ENCODE measurements at places on chromosomes 1 and 21.

DNA sequence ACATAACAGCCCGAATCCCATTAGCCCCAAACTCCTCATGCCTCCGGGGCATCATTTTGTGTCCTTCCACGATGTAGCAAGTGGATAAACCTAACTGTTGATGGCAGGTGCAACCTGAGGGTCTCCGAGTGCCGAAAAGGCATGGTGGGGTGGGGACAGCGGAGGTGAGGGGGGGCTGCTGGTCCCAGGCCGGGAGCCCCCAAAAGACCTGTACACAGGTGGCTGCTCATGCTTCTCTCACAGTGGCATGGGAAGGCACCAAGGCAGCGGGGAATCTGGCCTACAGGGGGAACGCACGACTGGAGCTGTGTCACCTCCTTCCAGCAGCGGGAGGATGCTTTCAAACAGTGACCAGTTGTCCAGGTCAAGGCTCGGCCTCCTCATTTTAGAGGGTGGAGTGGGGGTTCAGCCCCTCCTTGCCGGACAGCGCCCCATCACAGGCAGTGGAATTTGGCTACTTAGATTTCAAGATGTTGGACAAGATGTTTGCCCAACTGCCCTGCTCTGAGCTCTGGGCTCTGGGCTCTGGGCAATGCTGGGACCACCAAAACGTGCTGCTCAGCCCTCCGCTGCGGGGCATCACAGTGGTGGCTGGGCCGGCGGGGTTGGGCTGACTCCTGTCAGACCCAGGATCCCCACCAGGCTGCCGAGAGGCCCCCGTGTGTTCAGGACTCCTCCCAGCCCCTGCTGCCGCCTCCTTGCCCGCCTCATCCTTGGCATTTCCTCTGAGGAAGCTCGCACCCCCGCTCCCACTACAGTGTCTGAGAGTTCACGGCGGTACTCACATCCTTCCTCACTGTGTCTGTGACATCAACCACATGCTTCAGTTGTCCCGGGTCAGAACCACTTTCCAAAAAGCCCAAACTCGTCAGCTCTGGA lies 7.6 kb downstream of the DNMT3L start:
- DNase-seq: no peak

- DNase-seq: peak; percentile 45
Measured at GRCh38 chr1:59193443-59194093, 103.3 kb upstream of the FGGY start.

GRCh38 chr21:45974073-45975019 lies 7.2 kb upstream of the COL6A1 start:
- DNase-seq: peak; percentile 26

- DNase-seq: no peak
Measured at GRCh38 chr1:192167011-192167410, 8.7 kb downstream of the RGS18 start.

DNA sequence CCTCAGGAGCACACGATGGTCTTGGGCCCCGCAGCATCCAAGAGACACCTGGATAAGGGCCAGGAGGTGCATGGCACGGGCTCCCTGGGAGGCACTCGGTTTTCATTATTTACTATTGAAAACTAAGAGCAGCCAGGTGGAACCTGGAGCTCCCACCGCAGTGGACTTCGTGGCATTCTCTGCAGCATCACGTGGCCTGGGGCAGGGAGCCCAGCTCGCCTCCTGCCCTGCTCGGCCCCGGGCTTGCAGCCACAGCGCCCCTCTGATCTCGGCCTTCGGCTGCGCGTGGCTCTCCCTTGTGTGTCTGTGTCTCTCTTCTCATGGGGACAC lies 121.6 kb downstream of the SIK1 start:
- DNase-seq: no peak

DNA sequence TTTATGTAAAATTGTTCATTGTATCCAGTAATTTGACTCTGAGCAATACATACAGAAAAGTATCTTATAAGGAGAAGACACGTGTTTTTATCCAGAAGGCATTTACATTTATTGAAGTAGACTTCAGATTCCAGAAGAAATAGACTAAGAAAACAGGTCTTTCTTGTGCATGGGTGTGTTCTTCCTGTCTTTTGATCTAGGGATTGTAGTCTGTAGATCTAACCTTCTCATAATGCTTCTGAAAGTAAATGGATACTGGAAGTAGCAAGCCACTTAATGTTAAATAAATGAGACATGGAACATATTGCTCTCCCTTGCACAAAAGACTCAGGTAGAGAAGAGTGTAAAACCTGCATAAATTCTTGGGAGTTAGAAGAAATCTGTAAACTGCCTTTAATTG lies 853.2 kb upstream of the B3GALT2 start:
- DNase-seq: no peak

GRCh38 chr1:63859480-63860275 lies 85.9 kb downstream of the ROR1 start:
- DNase-seq: no peak

DNA sequence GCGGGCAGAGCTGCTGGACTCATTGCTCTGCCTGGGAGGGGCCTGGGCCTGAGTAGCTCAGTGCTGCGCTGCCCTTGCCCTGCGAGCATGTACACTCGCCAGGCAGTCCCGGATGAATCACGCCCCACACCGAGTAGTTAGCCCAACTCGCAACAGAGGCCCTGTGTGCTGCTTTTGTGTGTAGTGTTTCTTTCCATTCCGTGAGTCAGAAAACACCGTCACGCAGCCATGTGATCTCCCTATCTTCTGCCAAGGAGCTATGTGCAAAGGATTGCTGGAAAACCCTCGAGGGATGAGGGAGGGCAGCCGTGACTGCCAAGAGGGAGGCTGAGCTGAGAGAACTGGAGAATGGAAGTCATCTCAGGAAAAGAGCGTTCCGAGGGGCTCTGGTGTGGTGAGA lies 37.3 kb downstream of the NENF start:
- DNase-seq: no peak

DNA sequence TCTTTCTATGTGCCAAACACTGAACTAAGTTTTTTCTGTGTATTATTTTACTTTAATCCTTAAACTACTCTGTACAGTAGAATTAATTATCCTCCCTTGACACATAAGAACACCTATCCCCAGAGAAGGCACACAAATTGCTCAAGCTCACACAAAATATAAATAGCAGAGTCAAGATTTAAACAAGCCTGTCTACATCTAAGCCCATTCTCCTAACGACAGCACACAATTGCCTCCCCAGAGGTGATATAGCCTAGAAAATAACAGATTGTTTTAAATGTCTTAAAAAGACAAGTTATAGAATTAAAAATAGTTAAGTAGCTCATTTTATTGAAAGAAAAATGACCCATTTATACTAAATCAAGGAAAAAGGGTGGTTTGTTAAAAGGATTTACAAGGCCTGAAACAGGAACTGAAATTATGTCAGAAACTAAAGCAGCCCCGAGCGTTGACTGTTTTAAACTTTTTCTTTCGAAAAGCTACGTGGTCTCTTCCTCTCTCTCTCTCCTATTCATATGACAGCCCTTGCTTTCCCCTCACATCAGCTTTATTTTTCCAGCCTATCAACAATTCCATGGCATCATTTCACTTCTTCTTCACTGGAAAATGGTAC lies 30.5 kb downstream of the TNFSF18 start:
- DNase-seq: no peak

DNA sequence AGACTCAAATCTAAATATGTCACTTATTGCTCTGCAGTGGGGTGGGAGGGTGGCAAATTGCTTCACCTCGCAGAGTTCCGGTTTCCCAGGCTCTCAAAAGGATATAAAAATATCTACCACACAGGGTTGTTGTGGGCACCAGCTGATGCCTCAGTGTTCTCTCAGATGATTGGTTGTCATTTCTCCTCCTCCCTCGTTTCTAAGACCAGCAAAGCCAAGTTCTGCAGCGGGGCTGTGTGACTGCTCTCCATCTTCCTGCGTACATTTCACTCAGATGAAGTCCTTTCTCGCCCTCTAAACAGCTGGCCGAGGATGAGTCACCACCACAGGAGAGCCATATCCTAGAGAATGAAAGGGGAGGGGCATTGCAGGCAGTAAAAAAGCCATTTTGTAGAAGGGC lies 35.0 kb upstream of the VWA5B1 start:
- peak; percentile 88 for DNase-seq

- no peak for DNase-seq
Measured at GRCh38 chr21:21631961-21632360, 633.8 kb downstream of the NCAM2 start.

DNA sequence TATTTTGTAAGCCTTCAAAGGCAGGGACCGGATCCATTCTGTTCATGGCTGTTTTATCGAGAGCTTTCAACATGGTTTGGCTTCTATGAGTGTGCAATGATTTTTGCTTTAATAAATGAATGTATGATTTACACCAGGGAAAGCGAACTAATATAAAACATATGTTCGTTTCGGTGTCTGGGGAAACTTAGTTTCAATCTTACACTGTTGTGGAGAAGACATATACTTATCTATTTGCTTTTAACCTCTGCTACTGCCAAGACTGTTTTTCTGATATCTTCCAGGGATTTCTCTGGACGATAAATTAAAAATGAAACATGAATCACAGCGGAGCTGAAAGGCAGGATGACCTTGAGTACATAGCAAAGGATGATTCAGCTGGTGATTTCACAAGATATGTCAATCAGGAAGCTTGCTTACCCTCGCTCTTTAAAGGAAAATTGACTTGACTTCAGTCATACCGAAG lies 14.7 kb upstream of the CYYR1 start:
- DNase-seq: peak; percentile 28

DNA sequence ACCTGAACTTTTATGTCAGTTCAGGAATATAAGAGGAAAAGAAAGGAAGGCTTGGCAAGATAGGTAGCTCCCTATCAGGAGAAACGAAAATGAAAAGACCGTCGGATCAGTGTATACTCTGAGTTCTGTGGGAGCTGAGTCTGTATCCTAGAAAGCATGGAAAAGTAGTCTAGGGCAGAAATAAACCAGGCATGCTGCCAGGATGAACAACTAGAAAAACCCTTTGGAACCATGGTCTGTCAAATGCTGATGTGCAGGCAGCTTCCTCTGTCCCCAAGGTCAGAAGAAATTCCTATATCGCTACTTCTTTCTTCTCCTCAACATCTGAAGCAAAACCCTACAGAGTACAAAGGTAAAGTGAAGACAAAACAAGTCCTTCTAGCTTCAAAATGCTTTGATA lies 268.8 kb downstream of the ST6GALNAC3 start:
- DNase-seq: no peak

DNA sequence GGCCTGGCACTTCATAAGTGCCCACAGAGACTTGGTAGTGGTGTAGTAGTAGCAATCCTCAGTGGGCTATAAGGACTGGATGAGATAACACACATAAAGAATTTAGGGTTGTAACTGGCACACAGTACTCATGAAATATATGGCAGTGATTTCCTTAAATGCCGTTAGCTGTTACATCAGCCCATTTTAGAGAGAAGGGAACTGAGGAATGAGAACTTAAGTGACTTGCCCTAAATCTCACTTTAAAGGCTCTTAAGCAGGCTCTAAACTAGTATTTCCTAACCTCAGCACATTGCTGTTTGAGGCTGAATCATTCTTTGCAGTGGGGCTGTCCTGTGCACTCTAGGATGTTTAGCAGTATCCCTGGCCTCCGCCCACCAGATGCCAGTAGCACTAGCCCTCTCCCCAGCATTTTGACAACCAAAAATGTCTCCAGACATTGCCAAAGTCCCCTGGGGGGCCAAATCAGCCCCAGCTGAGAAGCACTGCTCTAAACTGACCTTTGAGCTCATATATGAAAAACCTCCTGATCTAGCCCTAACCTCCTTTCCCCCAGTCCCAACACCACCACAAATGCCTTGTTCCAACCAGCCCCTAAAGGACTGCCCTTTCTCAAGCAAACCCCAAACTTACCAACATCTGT lies 11.6 kb downstream of the CAMK2N1 start:
- no peak for DNase-seq

DNA sequence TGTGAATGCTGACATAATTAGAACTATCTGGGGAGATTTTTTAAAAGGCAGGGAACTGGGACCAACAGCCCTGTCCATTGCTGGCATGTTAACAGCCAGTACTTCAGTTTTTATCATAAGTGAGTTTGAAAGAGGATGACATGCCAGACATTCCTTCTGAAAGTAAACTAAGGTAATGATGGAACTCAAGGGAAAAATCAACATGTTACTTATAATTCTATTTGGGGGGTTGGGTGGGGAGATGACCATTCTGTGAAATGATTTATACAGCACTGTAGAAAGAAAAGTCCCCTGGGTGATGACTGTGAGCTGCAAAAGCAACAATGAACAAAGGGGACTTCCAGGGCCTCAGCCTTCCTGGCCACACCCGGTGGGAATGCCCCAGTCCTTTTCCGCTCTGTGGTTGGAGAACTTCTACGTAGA lies 5.4 kb upstream of the LAMC2 start:
- DNase-seq: no peak

DNA sequence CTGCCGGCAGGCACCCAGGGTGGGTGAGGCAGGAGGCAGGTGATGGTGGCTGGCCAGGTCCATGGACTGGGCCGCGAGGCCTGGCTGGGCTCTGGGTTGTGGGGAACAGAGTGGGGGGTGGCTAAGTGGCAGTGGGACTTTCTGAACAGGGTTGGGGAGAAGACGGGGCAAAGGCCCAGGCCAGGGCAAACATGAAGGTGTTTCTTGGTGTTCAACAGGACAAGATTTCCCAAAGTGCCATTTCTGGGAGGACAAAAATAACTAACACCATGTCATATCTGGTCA lies 26.8 kb downstream of the STUM start:
- no peak for DNase-seq

DNA sequence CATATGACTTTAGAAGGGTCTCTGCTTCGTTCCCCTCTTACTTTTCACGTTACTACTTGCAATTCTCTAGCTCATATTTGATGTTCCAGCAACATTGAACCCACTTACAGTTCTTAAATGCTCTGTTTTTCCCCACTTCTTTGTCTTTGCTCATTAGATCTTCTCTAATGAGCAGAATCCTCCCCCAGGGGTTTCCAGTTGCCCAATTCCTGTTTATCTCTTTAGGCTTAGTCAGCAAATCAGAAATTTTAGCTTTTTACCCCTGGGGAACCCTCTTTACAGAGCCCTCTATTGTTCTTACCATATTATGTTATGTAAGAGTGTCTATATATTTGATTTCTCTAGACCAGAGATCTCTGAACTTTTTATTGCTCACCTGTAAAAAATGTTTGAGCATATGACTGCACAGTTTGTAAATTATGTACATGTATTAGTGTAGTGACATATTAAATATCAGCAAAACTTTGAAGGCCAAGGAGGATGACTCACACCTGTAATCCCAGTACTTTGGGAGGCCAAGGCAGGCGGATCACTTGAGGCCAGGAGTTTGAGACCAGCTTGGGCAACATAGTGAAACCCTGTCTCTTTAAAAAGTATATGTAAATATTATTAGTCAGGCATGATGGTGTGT lies 71.4 kb downstream of the FNBP1L start:
- DNase-seq: no peak

- DNase-seq: no peak
Measured at GRCh38 chr1:207860531-207860930, 50.4 kb downstream of the CD34 start.

DNA sequence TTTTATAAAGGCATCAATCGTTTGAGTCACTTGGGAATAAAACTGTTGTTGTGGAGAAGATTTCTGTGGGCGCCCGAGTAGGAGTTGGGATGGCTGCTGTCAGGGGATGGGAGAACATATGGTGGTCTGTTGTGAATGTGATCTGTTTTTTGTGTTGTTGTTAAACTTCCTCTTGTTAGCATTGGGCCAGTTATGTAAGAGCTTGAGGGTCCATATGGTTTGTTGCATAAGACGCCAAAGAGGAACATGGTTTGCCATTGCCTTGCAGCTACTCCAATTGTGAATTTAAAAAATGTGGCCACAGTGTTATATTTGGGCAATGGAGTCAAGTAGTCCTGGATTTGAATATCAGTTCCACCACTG lies 136.1 kb upstream of the JUN start:
- DNase-seq: no peak
